ENCODE measurements at places on chromosomes 5 and 9.

DNA sequence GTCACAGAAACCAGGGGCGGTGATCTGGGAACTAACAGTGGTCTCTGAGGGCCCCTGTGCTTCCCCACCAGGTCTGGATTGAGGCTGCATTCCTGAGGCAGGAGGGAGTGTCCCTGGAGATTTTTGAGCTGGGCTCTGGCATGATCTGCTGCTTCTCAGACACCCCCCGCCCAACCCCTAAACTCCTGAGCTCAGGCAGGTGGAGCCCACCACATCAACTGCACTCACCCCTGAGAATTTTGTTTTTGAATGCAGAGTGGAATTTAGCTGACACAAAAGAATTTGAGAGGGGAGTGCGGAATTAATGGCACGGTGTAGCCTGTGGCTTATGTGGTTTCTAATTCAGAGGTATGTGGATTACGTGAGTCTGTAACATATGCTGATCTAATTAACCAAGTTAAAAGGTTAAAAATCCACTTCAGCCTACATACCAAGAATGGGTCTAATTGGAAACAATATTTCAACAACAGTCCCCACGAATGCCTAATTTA lies 23.9 kb upstream of the CTSL start:
- DNase-seq, result no peak

- no peak for DNase-seq
Observed at GRCh38 chr9:106921341-106921899, 58.5 kb downstream of the ZNF462 start.

GRCh38 chr9:33318225-33318624 lies 27.9 kb downstream of the NFX1 start:
- DNase-seq, result no peak

DNA sequence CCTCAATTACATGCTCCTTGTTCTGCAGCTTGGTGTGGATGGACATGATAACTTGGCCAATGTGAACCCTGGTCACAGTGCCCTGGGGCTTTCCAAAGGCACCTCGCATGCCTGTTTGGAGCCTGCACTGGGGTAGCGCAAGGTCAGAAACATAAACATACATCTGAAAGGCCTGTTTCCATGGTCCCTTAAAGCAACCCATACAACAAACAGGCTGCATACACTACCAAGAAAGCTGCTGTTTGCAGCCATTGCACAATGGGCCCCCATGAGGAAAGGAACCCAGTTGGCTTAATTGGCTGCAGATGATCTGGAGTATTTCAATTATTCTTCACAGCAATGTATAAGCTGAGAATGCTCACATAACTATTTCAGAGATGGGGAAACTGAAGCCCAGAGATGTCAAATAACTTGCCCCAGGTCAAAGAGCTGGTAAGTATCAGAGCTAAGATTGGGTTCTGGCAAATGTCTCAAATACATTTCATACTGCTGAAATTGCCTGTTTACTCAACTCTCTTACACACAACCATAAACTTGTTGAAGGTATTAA lies 233.9 kb downstream of the ASTN2 start:
- no peak for DNase-seq

DNA sequence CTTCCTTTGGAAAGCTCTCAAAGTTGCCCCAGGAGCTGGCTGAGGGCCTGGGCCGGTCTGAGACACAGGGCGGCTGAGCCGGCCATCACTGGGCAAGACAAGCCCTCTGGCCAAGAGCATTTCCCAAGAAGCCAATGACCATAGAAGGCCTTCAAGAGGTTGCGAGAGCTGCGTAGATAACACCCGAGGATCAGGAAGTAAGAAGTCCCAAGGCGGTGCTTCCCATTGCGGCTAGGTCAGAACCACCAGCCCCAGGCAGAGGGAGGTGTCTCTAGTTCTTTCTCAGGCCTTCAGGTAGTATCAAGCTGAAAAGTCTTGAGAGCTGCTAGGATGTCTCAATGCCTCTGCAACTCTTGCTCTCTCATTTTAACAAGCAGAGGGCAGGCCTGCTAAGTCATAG lies 54.0 kb upstream of the C5orf58 start:
- no peak for DNase-seq

- no peak for DNase-seq
Observed at GRCh38 chr5:44160369-44160768, 228.9 kb downstream of the FGF10 start.

DNA sequence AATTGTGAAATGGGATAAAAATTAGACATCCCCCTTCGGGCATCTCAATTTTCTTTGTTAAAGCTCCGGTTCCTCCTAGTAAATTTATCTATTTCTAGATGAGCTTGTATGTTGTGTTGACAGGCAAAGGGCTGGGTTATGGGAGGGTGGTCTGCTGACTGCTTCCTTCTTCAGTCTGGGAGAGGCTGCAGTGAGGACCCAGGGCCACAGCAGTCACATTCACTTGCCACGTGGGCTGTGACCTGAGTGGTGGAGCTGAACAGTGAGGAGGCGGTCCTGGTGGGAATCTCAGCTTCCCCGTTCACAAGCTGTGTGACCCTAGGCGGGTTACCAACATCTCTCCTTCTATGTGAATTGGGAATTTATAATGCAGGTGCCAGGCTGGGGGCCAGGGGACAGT lies 57.5 kb upstream of the RXRA start:
- DNase-seq, result no peak

DNA sequence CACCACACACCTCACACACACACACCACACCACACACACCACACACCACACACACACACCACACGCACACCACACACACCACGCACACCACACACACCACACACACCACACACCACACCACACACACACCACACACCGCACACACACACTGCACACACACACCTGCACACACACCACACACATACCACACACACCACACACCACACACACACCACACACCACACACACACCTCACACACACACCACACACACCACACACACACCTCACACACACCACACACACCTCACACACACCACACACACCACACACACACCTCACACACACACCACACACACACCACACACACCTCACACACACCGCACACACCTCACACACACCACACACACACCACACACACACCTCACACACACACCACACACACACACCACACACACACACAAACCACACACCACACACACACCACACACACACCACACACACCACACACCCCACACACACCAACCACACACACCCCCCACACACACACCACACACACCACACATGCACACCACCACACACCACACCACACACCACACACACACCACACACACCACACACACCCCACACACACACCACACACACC lies 73.7 kb downstream of the ARHGEF37 start:
- DNase-seq, result no peak

DNA sequence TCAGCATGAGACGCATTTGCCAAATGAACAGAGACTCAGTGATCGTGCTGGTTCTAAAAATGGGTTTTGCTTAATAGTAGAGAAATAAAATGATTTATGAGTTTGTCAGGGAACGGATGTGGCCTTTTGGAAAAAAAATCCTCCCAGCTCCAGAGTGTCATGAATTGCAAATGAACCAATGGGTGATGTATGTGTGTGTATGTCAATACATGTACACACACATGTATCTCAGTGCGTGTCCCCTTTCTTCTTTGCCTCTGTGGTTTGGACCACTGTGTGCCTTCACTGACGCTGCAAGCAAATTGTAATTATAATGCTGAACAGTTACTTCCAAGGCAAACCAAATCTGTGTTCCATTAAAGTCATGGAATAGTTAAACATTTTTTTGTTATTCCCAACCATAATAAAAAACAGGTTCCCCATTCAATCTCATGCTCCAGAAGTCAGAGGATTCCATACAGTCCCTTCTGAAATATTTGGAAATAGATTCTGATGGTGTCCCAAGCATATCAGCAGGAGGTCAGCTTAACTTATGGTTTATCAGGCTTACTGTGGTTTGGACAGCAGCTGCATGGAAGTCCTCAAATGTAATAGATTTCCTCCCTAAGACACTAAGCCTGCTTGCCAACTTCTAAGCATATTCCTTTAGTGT lies 630.5 kb downstream of the ACTL7B start:
- no peak for DNase-seq

GRCh38 chr5:74035521-74035937 lies 409.5 kb downstream of the ARHGEF28 start:
- no peak for DNase-seq

- DNase-seq, result no peak
Observed at GRCh38 chr5:71533142-71533541, 54.0 kb upstream of the MCCC2 start.

DNA sequence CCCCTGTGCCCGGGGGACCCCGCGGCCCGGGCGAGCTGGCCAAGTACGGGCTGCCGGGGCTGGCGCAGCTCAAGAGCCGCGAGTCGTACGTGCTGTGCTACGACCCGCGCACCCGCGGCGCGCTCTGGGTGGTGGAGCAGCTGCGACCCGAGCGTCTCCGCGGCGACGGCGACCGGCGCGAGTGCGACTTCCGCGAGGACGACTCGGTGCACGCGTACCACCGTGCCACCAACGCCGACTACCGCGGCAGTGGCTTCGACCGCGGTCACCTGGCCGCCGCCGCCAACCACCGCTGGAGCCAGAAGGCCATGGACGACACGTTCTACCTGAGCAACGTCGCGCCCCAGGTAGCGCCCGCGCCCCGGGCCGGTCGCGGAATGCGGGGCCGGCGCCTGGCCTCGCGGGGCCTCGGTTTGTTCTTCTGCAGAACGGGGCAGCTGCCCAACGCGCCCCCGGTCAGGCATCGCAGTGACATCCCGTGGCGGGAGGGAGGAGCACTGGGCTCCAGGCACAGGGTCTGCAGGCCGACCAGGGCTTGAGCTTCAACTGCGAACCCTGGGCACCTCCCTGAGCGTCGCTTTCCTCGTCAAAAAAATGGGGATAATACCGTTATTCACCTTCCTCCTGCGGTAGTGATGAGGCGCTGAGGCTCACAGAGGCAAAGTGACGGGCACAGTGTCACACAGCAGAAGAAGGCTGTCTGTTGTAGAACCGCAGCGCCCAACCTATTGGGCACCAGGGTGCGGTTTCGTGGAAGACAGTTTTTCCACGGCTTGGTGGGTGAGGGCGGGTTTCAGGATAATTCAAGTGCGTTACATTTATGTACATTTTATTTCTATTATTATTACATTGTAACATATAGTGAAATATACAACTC lies 777 bp downstream of the ENDOG start:
- DNase-seq, result no peak

- no peak for DNase-seq
Observed at GRCh38 chr9:131447148-131447547, 53.3 kb downstream of the PRRC2B start.

DNA sequence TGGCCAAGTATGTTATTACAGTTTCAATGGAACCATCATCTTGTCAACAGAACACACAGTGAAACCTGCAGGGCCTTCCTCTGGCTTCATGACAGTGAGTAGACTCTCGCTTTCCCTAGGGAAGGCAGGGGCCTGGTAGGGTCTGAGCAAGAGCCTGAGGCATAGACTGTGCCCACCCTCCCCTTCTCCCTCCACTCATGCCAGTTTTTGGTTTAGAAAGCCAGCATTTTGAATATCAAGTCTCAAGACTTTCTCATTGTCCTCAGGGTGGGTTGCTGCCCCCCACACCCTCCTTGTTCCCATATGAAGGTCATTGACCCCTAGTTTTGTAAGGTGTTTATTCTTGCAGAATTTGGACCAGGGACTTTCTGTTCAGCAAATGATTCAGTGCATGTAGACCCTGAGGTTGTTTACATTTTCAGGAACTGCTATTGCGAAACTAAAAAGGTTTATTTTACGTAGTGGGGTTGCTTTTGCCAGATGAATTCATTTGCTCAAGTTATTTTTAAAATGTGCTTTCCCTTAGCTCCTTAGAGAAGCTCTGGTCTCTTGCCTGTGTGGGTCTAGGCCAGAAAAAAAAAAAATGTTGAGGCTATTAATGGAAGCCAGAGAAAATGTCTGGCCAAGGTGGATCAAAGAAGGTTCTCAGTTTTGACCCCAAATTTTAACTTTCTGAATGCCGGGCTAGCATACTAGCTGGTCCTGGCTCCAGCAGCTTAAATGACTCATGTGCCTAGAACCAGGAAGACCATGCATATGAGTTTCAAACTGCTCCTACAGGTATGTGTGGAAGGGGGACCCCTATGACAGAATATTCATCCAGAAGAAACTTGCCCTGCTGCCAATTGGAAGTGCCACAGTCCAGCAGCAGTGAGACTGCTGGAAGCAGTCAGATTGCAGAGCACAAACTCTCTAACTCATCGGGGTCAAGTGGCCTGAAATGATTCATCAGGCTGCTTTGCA lies 10.1 kb upstream of the MOB3B start:
- no peak for DNase-seq

DNA sequence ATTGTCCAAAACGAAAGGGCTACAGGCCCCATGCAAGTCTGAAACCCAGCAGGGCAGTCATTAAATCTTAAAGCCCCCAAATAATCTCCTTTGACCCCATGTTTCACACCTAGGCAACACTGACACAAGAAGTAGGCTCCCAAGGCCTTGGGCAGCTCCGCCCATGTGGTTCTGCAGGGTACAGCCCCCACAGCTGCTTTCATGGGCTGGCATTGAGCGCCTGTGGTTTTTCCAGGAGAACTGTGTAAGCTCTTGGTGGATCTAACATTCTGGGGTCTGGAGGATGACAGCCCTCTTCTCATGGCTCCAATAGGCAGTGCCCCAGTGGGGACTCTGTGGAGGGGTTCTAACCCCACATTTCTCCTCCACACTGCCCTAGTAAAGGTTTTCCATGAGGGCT lies 623.5 kb downstream of the PRR16 start:
- no peak for DNase-seq

- no peak for DNase-seq
Observed at GRCh38 chr9:134942011-134942787, 24.5 kb upstream of the FCN1 start.

GRCh38 chr9:30913331-30913730 lies 1471.1 kb upstream of the ACO1 start:
- DNase-seq, result no peak

GRCh38 chr5:140043508-140043872 lies 391 bp upstream of the NRG2 start:
- no peak for DNase-seq

DNA sequence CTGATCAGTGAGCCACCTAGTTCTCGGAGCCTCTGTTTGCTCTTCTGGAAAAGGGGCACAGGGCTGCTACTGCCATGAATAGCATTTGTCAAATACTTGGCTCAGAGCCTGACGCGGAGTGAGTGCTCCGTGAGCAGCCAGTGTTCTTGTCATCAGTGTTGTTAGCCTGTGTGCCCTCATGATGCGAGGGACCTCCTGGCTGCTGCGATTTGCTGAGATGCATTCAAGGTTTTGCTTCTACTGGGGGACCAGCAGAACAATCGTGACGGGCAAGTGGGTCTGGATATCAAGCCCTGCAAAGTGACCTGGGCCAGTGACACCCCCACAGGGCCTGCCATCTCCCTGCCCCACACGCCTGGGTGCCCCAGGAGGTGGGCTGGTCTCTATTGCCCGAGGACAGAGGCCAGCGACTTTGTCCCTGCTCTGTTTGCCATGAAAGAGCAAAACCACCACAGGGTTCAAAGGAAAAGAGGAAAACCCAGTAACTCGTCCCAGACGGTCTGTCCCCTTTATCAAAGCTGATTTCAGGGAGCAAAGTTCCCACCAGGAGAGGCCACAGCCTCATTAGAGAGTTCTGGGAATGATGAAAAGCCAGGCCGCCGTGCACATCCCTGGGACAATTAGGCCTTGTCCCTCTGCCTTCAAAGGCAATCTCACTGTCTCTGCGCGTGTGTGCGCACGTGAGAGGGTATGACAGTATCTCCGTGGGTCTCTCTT lies 86.5 kb upstream of the LMX1B start:
- DNase-seq, result no peak

- no peak for DNase-seq
Observed at GRCh38 chr5:81370912-81371311, 23.0 kb downstream of the ACOT12 start.

Data from stimulated activated CD4-positive, alpha-beta T cell treated with anti-CD3 and anti-CD28 coated beads, TNF-alpha, amount 100 ng/mL, for 1 hour (primary cell).